NCI-H446 (cell line): ENCODE measurements at places on chromosomes 3 and 15.

DNA sequence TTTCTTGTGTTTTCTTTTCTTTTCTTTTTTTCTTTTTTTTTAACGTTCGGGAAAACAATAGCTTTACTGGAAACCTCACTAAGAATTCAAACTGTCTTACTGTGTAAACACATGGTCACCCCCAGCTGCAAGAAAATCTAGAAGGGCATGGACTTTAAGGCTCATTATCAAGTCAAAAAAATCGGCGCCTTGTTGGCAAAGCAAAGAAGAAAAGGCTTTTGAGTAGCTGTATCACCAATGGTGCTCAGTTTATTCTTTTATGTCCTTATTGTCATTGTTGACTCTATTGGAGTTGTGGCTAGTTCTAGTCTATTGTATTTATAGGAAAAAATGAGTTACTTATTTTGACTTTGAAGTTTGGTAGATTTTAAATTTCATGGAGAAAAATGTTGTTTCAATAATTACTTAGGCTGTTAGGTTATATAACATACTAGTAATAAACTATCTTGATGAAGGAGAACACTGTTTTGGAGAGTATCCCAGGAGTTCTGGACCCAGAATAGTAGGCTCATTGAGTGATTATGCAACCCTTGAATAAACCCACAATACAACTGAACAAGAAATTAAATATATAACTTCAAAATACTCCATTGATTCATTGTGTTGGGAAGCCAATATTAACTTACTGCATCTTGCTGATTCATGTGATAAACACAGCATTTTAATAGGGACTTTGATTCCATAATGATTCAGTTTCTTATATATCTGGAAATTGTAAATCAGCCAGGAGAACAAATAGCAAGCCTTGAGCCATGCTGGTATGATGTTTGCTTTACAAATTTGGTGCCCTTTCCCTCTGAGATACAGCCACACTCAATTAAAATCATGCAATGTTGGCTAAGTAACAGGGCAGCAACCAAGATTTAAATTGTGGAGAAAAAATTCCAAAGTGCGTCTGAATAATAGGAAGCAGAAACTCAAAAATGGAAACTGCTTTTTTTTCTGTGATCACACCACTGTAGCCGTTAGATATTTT is 27.8 kb upstream of the GOLIM4 start:
- peak; percentile 62 for DNase-seq

GRCh38 chr3:125148836-125149235 is 63.7 kb downstream of the SLC12A8 start:
- peak; percentile 77 for DNase-seq

- DNase-seq = no peak
Measured at GRCh38 chr3:99928771-99929744, 111.4 kb downstream of the CMSS1 start.

- DNase-seq = no peak
Measured at GRCh38 chr3:52279596-52279995, 1.1 kb upstream of the WDR82 start.

GRCh38 chr3:134326126-134326525 is 48.1 kb downstream of the AMOTL2 start:
- DNase-seq = no peak
